GM12892 (cell line): ENCODE measurements at places on chromosomes 13 and 19.

GRCh38 chr19:10747271-10747670 lies 29.4 kb downstream of the DNM2 start:
- DNase-seq = no peak

- DNase-seq = no peak
These were observed 14.0 kb upstream of the KPTN start for GRCh38 chr19:47497821-47498520.

- DNase-seq = no peak
These were observed 24.5 kb downstream of the MBNL2 start for GRCh38 chr13:97246596-97247158.

DNA sequence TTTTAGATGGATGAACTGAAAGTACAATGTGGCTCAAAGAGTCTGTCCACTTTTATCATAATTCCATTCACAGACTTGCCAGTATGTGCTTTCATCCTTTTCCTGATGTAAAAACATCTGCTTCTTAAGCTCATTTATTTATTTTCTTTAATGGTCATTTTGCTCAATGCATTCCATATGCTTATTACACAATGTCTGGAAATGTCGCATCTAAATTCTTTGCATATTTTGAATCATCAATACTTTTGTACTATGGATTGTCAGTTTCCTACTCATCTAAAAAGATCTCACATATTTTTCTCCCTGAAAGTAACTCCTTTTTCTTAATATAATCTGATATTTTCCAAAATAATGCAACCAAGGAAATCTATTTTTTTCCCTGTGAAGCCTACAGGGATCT lies 1315.8 kb downstream of the EFNB2 start:
- no peak for DNase-seq

- no peak for DNase-seq
These were observed 577.2 kb downstream of the SLITRK5 start for GRCh38 chr13:88248393-88248792.

GRCh38 chr13:109160887-109161669 lies 531.7 kb downstream of the MYO16 start:
- DNase-seq = no peak

DNA sequence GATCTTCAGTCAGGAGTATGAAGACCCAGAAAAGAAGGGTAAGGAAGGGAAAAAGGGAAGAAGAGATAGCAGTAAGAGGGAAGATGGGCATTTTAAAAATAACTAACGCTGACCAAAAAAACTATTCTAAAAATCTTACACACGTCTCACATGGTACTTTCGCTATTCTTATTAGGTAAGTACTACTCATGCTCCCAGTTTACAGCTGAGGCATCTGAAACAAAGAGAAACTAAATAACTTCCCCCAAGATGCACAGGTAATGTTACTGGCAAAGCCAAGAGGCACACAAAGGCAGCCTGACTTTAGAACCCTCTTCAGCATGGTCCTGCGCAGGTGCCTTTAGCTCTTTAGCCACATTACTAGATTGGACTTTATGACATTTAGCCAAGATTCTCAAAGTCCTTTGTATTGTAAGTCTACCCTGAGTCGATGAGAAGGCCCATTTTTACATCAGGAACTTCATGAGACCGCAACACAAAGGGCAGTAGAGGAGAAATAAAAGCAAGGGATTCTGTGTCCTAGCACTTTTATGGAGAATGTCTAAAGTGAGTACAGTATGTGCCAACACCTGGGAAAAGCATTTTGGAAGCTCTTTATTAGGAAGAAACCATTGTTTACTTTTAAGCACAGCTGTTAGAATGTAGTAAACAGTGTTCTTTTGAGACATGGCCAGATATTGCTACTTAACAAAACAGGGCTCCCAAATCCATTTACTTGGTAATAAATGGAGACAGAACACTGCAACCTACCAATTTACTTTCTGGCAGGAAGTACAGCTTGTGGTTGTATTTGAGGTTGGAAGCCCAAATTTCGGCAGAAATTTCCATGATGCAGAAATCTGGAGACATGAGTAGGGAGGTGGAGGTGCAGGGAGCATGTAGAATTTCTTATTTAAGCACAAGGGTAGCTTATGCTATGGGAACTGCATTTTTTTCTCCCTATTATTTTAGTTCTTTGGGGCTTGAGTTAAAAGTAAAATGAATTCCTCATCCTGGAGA lies 250.7 kb downstream of the KCTD12 start:
- DNase-seq = no peak

DNA sequence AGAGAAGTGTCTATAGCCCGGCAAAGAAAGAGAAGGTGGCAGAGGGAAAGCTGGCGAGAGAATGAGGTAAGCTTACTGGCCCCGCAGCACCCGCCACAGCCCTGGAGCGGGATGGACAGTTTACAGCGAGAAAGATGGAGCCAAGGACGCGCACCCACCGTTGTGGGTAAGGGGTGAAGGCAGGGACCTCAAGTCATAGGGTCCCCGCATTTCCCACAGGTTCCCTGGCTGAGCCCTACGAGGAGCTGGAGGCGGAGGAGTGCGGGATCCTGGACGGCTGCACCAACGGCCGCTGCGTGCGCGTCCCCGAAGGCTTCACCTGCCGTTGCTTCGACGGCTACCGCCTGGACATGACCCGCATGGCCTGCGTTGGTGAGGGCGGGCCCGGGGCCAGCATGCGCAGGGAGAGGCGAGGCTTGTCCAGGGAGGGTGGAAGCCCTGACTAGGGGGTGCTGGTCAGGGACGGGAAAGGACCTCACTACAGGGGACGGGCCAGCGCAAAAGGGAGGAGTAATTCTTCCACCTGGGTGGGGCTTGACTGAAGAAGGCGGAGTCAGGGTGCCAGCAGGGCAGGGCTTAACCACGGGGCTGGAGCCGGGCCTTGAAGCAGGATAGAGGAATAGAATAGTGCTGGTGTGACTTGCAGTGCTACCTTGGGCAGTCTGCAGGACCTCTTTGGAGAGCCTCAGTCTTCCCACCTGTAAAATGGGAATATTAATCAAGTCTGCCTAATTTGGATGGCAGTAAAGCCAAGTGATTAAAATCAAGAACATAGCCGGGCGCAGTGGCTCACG lies 26.5 kb downstream of the LTBP4 start:
- no peak for DNase-seq

DNA sequence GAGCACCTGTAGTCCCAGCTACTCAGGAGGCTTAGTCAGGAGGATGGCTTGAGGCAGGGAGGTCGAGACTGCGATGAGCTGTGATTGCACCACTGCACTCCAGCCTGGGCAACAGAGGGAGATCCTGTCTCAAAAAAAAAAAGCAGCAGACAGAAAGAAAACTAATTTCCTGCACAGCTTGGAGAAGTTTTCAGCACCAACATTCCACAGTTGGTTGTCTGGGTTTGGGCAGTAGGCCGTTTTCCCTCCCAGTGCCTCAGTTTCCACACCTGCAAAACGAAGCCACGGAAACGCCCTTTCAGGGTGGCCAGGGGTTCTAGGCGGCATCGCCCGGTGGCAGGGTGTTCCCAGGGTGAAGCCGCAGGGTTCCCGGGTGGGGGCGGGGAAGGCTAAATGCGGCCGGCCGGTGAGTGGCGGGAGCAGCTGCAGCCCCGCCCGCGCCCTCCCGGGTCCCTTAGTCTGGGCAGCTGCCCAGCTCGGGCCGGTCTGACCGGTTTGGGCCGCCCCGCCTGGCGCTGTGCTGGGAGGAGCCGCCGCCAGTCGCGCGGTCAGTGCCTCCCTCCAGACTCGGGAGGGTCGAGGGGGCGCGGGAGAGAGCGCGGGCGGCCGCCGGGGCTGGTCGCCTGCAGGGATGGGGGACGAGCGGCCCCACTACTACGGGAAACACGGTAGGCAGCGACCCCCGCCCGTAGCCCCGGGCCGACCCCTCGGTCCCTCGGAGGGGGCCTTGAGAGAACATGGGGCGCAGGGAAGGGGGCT lies at the start of gene SLC44A2:
Gene SLC44A2, plus strand, starts transcription at position 551 of the 759 bp plus-strand sequence. Its CDS starts 81 bp downstream, at position 632.
- no peak for DNase-seq

- no peak for DNase-seq
These were observed 16.1 kb downstream of the CARD8 start for GRCh38 chr19:48239582-48240141.

DNA sequence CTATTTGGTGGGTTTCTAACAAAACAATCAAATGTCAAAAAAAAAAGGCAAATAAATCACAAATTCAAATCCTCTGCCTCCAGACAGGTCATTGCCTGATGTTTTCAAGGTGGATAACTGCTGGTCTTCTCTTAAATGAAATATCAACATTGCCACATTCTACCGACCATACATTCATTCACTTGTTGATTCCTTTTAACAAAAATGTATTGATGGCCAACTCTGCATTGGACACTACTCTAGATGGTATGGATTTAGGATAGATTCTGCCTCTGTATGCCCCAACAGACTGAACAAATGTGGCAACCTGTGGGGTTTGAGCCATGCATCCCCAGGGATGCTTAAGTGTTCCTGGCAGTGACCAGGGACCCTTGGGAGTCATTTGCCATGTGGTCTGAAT lies 87.6 kb upstream of the STK24 start:
- no peak for DNase-seq

- DNase-seq = peak; percentile 76
These were observed 6.4 kb upstream of the DMWD start for GRCh38 chr19:45798995-45799517.

- DNase-seq = no peak
These were observed 19.1 kb downstream of the SMARCA4 start for GRCh38 chr19:10979951-10980381.

DNA sequence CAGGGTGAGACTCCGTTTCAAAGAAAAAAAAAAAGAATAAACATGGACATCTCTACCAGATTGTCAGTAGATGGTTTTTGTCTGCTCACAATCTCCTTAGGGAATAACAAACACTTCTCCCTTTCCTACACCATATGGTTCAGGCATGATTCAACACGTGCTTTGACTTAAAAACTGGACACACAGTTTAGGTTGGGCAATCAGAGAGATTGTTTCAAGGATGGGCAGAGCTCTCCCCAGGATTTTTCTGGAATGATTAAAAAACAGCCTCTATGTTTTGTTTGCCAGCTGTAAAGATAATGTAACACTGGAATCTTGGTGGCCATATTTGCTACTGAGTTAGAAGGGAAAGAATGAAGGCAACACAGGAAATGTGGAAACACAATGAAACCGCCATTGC lies 150.1 kb upstream of the TSC22D1 start:
- DNase-seq = no peak

DNA sequence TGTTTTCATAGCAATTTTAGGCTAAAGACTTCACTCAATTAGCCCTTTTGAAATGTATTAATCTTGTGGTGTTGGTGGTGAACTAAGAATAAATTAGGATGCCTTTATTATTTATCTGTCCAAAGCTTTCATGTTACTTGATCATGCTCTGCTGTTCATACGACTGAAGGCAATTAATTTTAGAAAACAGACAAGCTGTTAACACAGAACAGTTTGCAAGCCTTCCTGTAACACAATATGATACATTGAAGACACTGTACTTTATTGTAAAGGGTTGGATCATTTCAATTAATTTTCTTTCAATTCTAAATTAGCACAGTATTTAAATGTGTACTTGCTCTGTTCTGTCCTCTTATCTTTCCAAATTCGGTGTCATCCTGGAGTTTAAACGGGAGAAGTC lies 794.3 kb upstream of the MIR17HG start:
- DNase-seq = no peak

GRCh38 chr13:111259058-111259457 lies 61.4 kb upstream of the TEX29 start:
- no peak for DNase-seq

- DNase-seq = peak; percentile 63
These were observed 9.3 kb downstream of the ZNF787 start for GRCh38 chr19:56111601-56112312.

DNA sequence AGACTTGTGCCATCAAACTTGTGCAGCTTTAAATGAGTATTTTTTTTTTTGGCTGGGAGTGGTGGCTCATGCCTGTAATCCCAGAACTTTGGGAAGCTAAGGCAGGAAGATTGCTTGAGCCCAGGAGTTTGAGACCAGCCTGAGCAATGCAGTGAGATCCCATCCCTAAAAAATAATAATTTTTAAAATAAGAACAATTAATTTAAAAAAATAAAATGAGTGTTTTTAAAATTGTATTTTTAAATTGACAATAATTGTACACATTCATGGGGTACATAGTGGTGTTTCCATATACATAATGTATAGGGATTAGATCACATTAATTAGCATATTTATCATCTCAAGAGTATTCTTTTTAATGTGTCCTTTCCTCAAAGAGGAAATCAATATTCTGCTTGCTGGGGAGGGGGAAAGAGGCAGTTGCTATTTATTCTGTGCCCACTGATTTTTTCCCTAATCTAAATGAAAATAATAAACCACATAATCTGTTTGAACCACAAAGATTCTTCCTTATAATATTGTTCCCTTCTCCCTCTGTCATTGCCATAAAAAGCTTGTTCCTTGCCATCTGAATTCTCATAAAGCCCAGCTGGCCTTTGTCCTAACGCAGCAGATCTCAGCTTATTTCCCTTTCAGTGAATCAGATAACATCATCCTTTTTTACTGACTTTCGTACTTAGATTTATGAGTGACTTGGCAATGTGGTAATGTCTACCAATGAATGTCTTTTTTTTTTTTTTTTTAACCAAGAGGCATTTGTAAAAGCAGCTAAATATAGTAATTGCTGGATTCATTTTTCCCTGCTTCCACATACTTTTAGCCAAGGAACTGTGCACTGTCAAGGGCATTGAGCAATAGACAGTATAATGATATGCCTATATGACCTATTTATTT lies 81.8 kb upstream of the RUBCNL start:
- DNase-seq = no peak

DNA sequence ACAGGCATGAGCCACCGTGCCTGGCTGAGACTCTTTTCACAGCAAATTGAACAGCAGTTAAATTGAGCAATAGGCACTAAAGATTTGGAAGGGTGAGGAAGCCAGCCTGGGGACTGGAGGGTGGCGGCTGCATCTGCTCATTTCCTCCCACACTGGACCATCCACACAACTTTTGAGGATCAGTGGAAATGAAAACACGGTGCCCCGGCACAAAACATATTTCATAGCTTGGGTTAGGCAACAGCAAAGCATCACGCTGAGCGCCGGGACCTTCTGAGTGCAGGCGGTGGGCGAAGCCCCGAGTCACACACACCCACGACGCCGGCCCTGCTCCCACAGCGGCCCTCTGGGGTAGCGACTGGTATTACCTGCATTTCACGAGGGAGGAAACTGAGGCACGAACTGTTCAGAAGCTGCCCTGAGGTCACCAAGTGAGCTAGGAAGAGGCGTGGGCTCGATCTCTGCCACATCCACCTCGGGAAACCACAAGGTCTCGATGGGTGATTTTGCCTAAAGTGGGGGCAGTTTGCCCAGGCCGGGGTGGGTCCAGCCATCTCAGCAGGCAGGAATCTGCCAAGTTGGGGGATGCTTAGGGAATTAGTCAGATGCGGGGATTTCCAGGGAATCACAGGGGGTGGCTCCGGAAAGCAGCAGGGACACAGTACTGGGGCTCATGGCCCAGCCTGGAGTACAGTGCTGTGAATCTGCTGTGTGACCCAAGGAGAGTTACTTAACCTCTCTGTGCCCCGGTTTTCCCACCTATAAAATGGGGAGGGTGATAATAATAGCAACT lies 3.5 kb upstream of the SBNO2 start:
- DNase-seq = no peak

- DNase-seq = no peak
These were observed 28.7 kb downstream of the DHX34 start for GRCh38 chr19:47377801-47378200.

DNA sequence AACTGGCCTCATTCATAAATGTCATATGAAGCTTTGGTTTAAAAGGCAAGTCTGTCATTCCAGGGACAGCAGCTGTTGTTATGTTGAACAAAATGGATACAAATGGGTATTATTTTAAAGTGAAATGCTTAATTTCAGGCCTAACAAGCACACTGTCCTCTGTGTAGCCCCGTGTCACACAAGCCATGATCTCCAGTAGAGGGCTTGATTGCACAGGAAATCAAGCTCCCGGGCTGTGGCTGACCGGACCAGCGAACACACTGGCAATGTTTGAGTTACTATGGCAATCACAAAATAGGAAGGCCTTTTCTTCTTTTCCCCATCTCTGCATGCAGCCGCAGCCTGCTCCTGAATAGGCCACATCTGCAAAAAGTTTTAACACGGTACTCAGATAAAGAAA lies 64.0 kb upstream of the GSX1 start:
- no peak for DNase-seq
